ENCODE measurements at places on chromosomes 2 and 18. TPM values are rescaled to one million over a fixed set of nuclear protein-coding genes. Genes with fewer than 3 reads are reported as not detected.

DNA sequence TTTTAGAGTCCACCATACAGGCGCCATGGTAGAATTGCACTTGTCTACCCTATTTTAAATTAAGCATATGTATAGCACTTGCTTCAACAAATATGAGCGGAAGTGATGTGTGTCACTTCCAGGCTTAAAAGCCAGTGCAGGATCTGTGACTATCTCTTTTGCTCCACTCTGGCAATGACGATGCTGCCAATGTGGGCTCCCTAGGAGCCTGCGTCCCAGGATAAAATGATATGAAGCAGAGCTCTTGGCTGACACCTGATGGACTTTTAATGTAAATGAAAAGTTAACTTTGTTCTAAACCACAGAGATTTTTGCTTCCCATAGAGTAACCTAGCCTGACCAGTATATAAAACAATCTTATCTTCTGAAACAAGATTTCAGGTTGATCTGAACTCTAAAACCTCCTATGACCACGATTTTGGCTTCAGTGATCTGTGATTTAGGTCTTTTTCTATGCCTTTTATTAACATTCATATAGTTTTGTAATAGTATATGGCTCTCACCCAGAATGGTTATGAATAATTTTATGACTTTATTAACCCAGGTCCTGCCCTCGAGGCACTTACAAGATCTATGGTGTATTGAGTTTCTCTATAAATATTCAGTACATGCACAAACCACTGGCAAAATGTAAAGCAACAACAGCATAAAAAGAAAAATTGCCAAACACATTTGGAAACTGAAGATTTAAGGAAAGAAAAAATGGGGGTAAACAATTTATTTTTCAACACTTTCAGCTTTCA is 422.5 kb upstream of the PIK3C3 start:
- no peaks in the 10 kb centered on the region for H3K27me3 ChIP-seq
- H3K27ac ChIP-seq, result no peak overlapping the region
- H3K4me3 ChIP-seq, result no peak overlapping the region
- no peaks in the 10 kb centered on the region for H3K36me3 ChIP-seq

GRCh38 chr2:160486341-160486740 is 7.3 kb downstream of the RBMS1 start:
- H3K36me3 ChIP-seq, result no peaks in the 10 kb centered on the region
- H3K27me3 ChIP-seq, result no peaks in the 10 kb centered on the region
- DNase-seq, result no peak
- H3K4me1 ChIP-seq, result peaks cover 14% of the 10 kb centered on the region
- H3K27ac ChIP-seq, result no peak overlapping the region

- no peak overlapping the region for H3K27ac ChIP-seq
- H3K4me3 ChIP-seq, result no peak overlapping the region
- no peaks in the 10 kb centered on the region for H3K36me3 ChIP-seq
- no peak for DNase-seq
- H3K4me1 ChIP-seq, result peaks cover 11% of the 10 kb centered on the region
- no peaks in the 10 kb centered on the region for H3K27me3 ChIP-seq
Observed at GRCh38 chr2:223820549-223820948, 16.8 kb downstream of the AP1S3 start.

DNA sequence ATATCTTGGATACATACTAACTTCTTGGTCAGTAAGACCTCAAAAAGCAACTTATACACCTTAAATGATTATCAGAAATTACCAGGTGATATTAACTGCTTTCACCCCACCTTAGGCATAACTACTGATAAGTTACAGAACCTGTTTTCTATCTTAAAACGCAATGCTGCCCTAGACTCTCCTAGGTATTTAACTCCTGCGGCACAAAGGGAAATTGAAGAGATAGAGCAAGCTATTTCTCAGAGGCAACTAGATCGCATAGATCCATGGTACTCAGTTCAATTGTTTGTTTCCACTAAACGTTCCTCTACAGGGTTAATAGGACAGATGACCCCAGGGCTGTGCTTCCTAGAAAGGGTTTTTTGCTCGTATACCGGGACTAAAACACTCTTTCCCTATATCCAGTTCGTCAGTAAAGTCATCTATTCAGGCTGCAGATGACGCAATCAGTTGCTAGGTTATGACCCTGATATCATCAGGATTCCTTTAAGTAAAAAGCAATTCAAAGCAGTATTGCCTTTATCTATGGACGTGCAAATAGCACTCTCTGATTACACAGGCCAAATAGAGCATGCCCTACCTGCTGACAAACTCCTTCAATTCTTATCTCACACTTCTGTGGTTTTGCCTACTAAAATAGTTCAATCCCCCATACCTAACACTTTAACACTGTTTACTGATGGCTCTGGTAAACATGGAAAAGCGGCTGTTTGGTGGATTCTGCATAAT is 62.3 kb upstream of the MYO3B start:
- no peak overlapping the region for H3K27ac ChIP-seq
- no peaks in the 10 kb centered on the region for H3K36me3 ChIP-seq
- DNase-seq, result no peak
- no peaks in the 10 kb centered on the region for H3K27me3 ChIP-seq
- no peaks in the 10 kb centered on the region for H3K4me1 ChIP-seq
- no peak overlapping the region for H3K4me3 ChIP-seq

Gene ANKZF1
- polyA plus RNA-seq, result 35.1 TPM

DNA sequence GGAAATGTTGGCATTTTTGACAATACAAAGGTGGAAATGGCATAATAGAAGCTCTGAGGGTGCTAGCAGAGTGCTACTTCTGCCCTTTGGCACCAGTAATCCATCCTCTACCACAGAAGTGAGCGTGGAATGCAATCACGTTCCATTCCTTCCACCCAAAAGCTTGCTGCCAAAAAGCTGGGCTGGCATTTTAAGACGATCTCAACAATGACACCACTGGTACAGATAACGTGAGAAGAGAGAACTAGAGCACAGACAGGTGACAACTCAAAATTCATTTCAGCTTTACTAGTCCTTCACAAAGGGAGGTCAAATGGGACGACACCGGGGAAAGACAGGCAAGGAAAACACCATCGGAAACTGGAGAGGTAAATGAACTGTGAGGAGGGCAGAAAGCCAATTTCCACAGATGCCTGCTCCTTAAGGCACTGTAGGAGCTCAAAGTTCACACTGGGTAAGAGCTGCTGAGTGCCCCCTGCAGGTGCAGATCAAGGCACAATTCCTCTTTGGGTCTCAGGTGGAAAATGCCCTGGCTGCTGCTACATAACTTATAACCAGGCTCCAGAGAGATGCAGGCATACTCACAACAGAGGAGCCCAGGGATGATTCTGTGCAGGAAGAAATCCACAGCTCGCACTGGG is 50.7 kb upstream of the RNU4ATAC start:
- peaks cover 65% of the 10 kb centered on the region for H3K4me1 ChIP-seq
- H3K27ac ChIP-seq, result peak overlapping the region; percentile 58
- no peak for DNase-seq
- H3K27me3 ChIP-seq, result no peaks in the 10 kb centered on the region
- H3K4me3 ChIP-seq, result no peak overlapping the region
- H3K36me3 ChIP-seq, result peaks cover 4% of the 10 kb centered on the region

Gene STPG4
- polyA plus RNA-seq, result not detected

DNA sequence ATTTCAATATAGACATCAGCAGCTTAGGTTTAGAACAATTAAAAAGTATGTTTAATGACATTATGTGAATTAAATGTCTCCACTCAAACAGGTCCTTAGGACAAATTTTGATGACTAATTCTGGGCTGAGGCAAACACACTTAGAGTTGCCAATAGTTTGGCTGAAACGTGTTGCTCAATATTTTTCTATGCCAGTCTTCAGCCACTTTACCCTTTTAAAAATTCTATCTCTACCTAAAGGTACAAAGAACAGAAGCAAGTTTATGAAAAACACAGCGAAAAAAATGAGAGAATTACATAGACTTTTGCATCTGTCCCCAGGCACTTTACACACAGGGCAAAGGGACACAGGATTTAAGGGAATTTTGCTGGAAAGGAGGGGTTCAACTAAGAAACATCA is 4.5 kb downstream of the IDH1 start:
- no peak overlapping the region for H3K27ac ChIP-seq
- peaks cover 11% of the 10 kb centered on the region for H3K36me3 ChIP-seq
- H3K27me3 ChIP-seq, result no peaks in the 10 kb centered on the region
- no peak for DNase-seq
- no peak overlapping the region for H3K4me3 ChIP-seq

- no peak overlapping the region for H3K4me3 ChIP-seq
- H3K27me3 ChIP-seq, result peaks cover 95% of the 10 kb centered on the region
- peaks cover 20% of the 10 kb centered on the region for H3K4me1 ChIP-seq
Observed at GRCh38 chr2:72921853-72922252, 4.5 kb downstream of the EMX1 start.

DNA sequence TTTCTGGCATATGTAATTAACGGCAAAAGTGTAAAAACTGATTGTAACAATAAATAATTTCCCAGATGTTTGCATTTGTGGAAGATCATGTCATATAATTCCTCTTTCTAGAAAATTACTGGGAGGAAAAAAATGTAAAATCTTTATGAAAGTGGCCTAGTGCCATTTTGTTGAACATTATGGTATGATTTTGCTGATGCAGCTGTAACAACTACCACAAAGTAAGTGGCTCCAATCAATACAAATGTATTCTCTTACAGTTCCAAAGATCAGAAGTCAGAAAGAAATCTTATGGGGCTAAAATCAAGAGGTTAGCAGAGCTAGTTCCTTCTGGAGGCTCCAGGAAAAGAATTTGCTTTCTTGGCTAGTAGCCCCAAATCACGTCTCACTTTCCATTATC is 281.4 kb downstream of the CCDC178 start:
- no peak overlapping the region for H3K4me3 ChIP-seq
- no peak for DNase-seq
- no peaks in the 10 kb centered on the region for H3K4me1 ChIP-seq

GRCh38 chr2:17571681-17572080 is 31.2 kb downstream of the VSNL1 start:
- no peak overlapping the region for H3K27ac ChIP-seq
- no peaks in the 10 kb centered on the region for H3K27me3 ChIP-seq
- no peak overlapping the region for H3K4me3 ChIP-seq
- no peaks in the 10 kb centered on the region for H3K36me3 ChIP-seq
- peaks cover 3% of the 10 kb centered on the region for H3K4me1 ChIP-seq

DNA sequence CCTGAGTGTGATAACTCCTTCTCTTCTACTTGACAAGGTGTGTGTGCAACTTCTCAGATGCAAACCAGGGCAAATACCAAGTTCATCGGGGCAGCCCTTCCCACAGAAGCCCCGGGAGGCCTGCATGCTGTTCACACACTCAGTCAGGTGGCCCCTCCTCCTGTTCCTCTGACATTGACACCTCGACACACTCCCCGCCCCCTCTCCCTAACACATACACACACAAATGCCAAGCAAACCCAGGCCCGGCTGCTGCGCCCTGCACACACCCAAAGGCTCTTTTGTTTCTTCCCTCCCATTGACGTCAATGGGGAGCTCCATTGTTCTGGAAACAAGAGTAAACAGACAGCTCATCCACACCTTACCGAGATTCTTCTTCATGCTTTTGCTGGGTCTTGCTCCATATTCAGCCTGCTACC is 1.7 kb upstream of the PER2 start:
- DNase-seq, result peak; percentile 93
- H3K27ac ChIP-seq, result peak overlapping the region; percentile 98
- H3K27me3 ChIP-seq, result no peaks in the 10 kb centered on the region
- peaks cover 52% of the 10 kb centered on the region for H3K4me1 ChIP-seq
- peak overlapping the region; percentile 80 for H3K4me3 ChIP-seq

- H3K27ac ChIP-seq, result no peak overlapping the region
- H3K36me3 ChIP-seq, result peaks cover 3% of the 10 kb centered on the region
- H3K27me3 ChIP-seq, result no peaks in the 10 kb centered on the region
- no peak overlapping the region for H3K4me3 ChIP-seq
Observed at GRCh38 chr2:119267604-119268003, 44.0 kb downstream of the STEAP3 start.

- DNase-seq, result no peak
- H3K27ac ChIP-seq, result no peak overlapping the region
- no peaks in the 10 kb centered on the region for H3K36me3 ChIP-seq
- H3K4me3 ChIP-seq, result no peak overlapping the region
- no peaks in the 10 kb centered on the region for H3K4me1 ChIP-seq
Observed at GRCh38 chr2:230097424-230097823, 28.7 kb upstream of the SLC16A14 start.

DNA sequence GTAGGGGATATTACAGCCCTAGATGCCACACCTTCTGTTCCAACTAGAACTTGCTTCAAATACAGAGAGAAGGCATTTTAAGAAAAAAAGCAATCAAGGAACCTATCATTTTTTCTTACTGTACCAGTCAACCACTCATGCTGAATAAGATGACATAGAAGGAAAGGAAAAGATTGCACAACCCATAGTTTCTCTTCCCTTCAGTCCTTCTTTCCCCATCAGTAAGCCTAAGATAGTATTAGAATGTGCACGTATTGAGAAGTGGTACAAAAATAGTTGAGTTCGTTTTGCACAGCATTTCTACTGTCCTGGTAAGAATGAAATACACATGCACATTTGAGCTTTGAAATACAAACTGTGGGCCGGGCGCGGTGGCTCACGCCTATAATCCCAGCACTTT is 27.0 kb upstream of the HK2 start:
- H3K4me3 ChIP-seq, result no peak overlapping the region
- no peaks in the 10 kb centered on the region for H3K36me3 ChIP-seq
- H3K4me1 ChIP-seq, result no peaks in the 10 kb centered on the region
- no peak overlapping the region for H3K27ac ChIP-seq
- DNase-seq, result no peak
- H3K27me3 ChIP-seq, result no peaks in the 10 kb centered on the region

DNA sequence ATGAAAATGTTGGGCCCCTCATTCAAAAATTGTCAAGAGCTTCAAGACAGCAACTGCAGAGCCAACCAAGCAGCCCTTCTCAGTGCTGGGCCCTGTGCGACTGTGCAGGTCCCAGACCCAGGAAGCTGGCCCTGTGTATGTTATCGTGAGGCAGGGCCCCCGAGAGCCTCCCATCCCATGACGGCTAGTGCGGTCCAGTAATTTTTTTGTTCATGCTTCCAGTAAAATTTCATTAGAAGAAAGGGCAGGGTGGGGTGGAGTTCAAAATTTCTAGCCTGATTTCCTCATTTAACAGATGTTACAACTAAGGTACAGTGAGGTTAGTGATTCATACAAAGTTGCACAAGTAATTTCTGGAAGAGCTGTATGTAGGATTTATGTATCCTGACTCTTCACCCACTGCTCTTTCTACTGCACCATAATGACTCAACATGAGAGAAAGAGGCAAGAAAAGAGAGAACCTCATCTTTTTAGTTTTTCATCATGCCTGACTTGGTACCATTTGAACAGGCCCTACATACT is 105.5 kb downstream of the ZEB2 start:
- H3K27ac ChIP-seq, result no peak overlapping the region
- no peaks in the 10 kb centered on the region for H3K4me1 ChIP-seq
- no peaks in the 10 kb centered on the region for H3K27me3 ChIP-seq
- no peak overlapping the region for H3K4me3 ChIP-seq
- peak; percentile 5 for DNase-seq

DNA sequence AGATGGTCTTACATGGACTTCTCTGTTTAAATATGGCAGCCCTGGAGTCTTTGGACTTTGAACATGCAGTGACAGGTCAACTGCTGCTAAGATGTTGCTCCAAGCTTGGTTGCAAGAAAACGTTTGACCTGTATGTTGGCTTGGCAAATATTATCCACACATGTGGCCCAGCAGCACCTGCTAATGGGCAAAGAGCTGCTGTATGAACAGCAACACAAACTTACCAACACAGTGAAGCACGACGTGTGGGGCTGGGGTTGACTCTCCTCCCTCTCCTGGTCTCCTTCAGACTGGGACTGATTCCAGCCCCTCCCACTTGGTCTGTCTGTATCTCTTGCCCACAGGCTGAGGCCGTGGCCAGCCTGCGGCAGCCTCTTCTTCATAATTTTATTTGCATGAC is 3.8 kb downstream of the KCNE4 start:
- no peak overlapping the region for H3K27ac ChIP-seq
- H3K27me3 ChIP-seq, result peaks cover 10% of the 10 kb centered on the region
- no peak for DNase-seq
- no peaks in the 10 kb centered on the region for H3K36me3 ChIP-seq

Gene CCDC85A
- 0.03 TPM for polyA plus RNA-seq

GRCh38 chr2:151849413-151850010 is 21.3 kb upstream of the ARL5A start:
- no peak overlapping the region for H3K4me3 ChIP-seq
- no peaks in the 10 kb centered on the region for H3K36me3 ChIP-seq
- H3K27me3 ChIP-seq, result no peaks in the 10 kb centered on the region
- DNase-seq, result no peak
